ENCODE measurements at places on chromosomes 2 and 18.

DNA sequence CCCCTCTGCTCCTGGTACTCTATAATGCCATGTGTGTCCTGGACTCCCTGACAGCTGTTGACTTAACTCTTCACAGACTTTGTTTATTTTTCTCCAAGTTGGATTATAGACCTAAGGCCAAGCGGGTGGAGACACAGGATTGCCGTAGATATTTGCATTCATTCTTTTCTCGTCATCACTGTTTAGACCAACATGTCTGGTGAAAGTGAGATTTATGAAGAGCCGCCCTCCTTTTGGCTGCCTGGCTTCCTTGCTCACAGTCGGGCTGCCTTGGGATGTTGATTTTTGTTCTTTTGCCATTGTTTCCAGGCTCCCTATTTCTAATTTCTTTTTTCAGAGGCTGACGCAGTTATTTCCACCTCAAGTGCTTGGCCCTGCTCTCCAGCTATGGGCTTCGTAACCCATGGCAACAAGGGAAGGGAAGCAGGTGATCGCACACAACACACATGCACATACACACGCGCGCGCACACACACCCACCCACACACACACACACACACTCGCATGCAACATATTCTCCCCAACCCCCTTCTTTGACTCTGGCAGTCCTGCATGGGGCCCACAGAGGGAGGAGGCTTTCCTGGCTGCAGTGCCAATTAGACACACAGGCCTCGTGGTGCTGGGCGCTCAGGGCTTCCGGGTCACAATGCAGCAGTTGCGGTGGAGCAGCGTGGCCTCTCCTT lies 296.5 kb downstream of the MTX2 start:
- no peak for DNase-seq

DNA sequence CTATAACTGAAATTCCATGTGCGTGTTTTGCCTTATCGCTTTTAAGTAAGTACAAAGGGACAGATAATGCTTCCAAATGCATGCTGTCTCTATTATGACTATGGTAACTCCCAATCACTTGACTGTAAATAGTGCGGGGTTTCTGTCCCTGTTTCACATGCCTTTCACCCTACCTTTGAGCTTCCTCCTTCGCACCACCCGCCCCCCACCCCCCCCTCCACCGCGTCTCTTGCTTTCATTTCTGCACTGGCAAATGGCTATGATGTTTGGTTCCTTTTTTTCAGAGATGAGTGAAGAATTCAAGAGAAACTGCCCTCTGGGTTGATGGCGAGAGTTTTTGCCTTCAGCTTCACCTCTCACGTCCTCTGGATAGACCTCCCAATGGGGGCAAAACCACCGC lies 25.0 kb upstream of the SPP2 start:
- DNase-seq: no peak

DNA sequence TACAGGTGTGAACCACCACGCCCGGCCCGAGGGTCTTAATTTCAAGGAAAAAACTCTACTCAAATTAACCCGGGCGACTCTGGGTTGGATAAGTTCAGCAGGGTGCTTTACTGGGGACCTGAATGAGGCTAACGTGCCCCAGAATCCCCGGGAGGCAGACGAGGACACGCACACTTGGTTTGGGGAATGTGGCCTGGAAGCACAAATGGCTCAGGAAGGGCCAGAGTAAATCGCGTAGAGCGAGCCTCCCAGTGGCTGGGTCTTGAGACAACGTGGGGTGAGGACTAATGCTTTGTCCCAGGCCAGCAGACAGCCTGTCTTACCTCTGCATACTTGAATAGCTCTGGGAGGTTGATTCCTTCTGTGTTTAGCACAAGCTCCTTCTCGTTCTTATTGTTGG lies 75.8 kb downstream of the POLR1A start:
- DNase-seq: no peak

DNA sequence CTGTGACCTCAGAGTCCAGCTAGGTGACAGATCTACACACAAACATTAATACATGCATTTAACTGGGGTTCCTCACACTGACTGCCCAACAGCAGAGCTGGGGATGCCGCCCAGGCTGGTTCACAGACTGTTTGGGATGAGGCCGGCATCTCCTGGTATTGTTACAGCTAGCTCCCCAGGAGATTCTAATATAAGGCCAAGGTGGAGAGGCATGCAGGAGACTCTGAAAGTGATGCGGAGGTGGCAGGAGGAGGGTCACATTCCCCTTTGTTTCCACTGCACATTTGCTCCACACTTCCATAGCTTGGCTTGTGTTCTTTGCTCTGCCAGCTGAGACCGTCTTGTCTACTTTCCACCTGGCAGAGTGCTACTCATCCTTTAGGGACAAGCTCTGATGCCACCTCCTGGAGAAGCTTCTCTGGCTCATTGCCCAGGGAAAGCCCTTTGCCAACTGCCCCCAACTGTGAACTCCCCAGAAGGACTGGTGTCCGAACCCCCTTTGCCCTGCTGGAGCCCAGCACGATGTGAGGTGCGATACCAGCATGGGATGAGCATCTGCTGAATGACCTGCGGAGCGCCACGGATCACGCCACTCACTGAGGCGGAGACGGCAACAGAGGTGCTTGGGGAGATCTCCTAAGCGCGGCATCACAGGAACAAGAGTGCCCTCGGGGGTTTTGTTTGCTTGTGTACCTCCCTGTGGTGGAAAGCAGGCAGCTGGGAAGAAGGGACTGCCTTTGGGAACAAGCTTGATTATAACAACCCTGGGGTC lies 88.8 kb downstream of the UXS1 start:
- no peak for DNase-seq

GRCh38 chr2:64525317-64525613 lies 1.1 kb downstream of the AFTPH start:
- no peak for DNase-seq

Measured in activated CD4-positive, CD25-positive, alpha-beta regulatory T cell (primary cell).